ENCODE measurements at places on chromosomes 2 and 18. TPM values are rescaled to one million over a fixed set of nuclear protein-coding genes. Genes with fewer than 3 reads are reported as not detected.

DNA sequence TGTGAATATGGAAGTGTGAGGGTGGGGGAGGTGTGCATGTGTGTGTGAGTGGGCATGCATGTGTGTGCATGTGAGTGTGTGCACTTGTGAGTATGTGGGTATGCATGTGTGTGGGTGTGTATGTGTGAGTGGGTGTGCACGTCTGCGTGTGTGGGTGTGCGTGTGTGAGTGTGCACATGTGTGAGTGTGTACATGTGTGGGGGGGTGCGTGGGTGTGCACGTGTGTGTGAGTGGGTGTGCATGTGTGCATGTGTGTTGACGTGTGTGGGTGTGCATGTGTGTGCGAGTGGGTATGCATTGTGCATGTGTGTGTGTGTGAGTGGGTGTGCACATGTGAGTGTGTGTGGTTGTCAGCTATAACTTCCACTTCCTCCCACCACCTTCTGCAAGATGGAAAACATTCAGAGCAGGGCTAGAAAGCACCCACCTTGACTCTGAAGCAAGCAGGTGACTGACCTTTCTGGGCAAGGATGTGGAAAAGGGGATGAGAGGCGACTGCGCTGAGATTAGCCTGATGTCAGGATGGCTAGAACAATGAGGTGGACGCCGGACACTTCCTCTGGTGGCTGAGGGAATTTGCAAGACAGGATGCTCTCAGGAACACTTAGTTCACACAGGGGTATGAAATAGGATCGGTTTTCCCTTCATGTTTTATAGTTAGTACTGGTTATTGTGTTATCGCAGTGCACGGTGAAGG lies 103.6 kb downstream of the ACKR3 start:
- H3K27ac ChIP-seq = no peak overlapping the region
- DNase-seq = no peak

GRCh38 chr2:120596191-120596811 lies 139.4 kb upstream of the GLI2 start:
- no peak overlapping the region for H3K27ac ChIP-seq
- no peaks in the 10 kb centered on the region for H3K36me3 ChIP-seq
- DNase-seq = peak; percentile 55

DNA sequence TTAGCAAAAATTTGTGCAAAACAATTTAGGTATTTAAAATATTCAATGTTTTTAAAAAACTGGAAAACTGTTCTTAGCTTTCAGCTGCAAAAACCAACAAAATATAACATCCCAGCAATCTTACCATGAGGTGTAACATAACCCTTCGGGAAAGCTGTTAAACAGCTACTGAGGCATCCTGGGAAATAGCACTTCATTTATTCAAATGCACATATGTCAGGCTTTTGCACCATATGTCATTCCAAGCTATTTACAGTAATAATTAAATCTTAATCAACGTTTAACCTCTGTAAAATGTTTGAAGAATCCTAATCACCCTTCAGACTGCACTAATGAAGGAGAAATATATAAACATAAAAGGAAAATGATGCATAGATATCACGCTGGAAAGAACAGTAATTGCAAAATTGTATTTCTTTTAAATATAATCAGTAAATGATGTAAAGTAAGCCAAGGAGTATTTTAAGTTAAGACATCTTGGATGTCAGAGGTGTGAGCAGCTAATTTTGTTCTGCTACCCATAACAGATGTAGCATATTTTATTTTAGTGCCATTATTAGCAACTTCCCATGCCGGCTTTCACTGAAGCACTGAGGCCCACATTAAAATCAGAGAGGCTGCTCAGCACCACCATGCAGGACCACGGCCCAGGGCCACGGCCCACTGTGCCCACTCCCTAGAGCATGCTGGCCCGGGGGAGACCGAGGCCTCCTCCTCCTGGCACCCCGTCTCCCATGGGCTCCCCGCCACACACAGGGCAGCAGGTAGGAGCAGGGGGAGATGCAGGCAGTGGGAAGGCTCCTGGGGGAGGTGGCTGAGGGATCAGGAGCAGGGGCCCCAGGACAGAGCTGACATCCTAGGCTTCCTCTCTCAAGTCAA lies 30.9 kb downstream of the EMX1 start:
- H3K4me3 ChIP-seq = no peak overlapping the region
- H3K27me3 ChIP-seq = no peaks in the 10 kb centered on the region
- H3K36me3 ChIP-seq = no peaks in the 10 kb centered on the region

- no peak overlapping the region for H3K27ac ChIP-seq
- no peak for DNase-seq
- H3K27me3 ChIP-seq = no peaks in the 10 kb centered on the region
- no peak overlapping the region for H3K4me3 ChIP-seq
These were observed 1282.2 kb upstream of the ZEB2 start for GRCh38 chr2:145802133-145802532.

- no peaks in the 10 kb centered on the region for H3K27me3 ChIP-seq
- peaks cover 11% of the 10 kb centered on the region for H3K4me1 ChIP-seq
- no peaks in the 10 kb centered on the region for H3K36me3 ChIP-seq
These were observed 47.1 kb upstream of the ZFP36L2 start for GRCh38 chr2:43273529-43273928.

- H3K36me3 ChIP-seq = no peaks in the 10 kb centered on the region
- H3K27me3 ChIP-seq = no peaks in the 10 kb centered on the region
- no peaks in the 10 kb centered on the region for H3K4me1 ChIP-seq
- no peak for DNase-seq
These were observed 2.6 kb downstream of the MAP2 start for GRCh38 chr2:209426432-209426831.

DNA sequence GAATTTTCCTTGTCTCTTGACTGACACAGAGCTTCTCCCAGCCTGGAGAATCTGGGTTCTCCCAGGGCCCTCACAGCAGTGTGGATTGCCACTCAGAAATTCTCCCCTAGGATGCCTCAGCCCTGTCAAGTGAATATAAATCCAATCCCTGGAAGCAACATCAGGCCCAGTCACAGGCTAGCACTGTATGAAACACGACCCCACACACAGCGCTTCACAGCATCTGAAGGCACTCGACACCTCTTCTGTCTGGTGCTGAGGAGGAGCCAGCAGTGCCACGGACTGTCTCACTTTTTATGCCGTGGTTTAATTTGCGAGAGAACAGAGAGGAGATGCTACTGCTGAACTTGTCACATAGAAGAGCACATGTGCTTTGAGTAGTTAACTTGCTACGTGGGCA lies 164.5 kb downstream of the NAPG start:
- no peak overlapping the region for H3K4me3 ChIP-seq
- no peaks in the 10 kb centered on the region for H3K36me3 ChIP-seq
- H3K4me1 ChIP-seq = no peaks in the 10 kb centered on the region

- peaks cover 16% of the 10 kb centered on the region for H3K36me3 ChIP-seq
- no peak overlapping the region for H3K27ac ChIP-seq
- DNase-seq = peak; percentile 72
- no peaks in the 10 kb centered on the region for H3K4me1 ChIP-seq
- no peak overlapping the region for H3K4me3 ChIP-seq
These were observed 79.6 kb downstream of the PXDN start for GRCh38 chr2:1664698-1665097.

GRCh38 chr2:161988589-161988988 lies 85.4 kb downstream of the DPP4 start:
- no peaks in the 10 kb centered on the region for H3K36me3 ChIP-seq
- no peak for DNase-seq
- H3K27me3 ChIP-seq = no peaks in the 10 kb centered on the region

DNA sequence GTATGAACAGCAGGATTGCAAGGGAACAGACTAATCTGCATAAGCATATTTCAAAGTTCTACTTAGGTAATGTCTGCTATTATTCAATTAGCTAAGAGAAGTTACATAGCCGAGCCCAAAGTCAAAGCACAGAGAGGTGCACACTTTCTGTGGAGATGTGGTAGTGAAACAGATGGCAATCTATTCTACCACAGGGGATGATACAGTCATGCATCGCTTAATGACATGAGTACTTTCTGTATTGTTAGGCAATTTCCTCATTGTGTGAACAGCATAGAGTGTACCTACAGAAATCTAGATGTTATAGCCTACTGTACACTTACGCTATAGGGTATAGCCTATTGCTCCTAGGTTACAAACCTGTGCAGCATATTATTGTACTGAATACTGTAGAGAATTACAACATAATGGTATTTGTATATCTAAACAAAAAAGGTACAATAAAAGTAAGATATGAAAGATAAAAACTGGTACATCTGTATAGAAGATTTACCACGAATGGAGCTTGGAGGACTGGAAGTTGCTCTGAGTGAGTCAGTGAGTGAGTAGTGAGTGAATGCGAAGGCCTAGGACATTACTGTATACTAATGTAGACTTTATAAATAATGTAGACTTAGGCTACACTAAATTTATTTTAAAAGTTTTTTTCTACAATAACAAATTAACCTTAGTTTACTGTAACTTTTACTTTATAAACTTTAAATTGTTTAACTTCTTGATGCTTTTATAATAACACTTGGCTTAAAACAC lies 197.6 kb downstream of the MBD5 start:
- H3K27me3 ChIP-seq = no peaks in the 10 kb centered on the region
- H3K36me3 ChIP-seq = no peaks in the 10 kb centered on the region
- DNase-seq = no peak
- no peaks in the 10 kb centered on the region for H3K4me1 ChIP-seq

The PLCD4 gene
- 1.6 TPM for total RNA-seq

The OSR1 gene
- 79.1 TPM for total RNA-seq

The GALNT13 gene
- 0.78 TPM for total RNA-seq

The APCDD1 gene
- 7.6 TPM for total RNA-seq

All from aorta (tissue), 5 donors.